CD4-positive, alpha-beta T cell treated with Interleukin-10 for 1 hour (primary cell): ENCODE measurements at places on chromosomes 4 and X.
A peak's percentile ranks its signal among the peaks of the same experiment; 100 is the strongest.

DNA sequence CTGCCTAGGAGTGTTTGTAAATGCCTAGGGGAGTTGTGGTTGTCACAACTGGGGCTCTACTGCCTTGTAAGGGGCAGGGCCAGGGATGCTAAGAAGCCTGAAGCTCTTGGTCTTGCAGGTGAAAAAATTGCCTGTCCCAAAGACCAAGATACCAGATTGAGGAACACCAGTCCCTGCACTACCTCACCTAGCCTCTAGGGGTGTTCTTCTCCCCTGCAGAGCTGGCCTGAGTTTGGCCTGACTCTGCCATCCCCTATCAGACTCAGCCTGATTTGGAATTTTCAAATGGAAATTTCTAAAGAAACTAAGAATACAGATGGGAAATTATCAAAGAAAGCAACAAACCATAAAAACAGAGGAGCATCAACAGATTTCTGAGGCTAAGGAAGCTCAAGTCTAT, 90.4 kb downstream of the ZC4H2 start:
- DNase-seq = no peak

GRCh38 chr4:173518425-173519102, 11.5 kb downstream of the HAND2 start:
- no peak for DNase-seq

DNA sequence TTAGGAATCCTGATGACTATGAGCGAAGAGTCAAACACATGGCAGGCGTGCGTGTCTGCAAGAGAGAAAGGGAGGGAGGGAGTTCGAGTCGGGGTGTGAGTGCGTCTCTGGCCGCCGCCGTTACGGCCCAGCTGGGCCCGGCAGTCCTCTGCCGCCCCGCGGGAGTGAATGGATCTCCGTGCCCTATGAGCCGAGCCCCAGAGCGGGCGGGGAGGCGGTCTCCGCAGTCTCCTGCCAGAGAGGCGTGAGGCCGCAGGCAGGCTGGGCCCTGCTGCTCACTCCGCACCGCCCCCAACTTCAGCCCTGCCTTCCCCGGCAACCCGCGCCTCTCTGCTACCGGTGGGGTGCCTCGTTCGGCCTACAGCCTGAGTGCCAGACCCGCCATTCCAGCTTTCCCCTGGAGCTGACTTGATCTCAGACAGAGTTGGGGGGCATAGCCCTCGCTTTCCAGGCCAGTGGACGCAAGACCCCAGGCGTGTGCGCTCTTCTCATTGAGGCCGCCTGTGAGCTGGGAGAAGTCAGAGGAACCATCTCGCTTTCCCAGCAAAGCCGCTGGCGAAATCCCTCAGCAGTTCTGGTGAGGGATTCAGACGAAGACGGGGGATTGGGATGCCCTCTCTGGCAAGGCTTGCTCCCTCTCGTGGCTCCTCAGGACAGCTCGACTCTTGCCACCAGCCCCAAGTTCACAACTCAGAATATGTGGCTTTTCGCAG, 1.4 kb downstream of the SLC16A2 start:
- no peak for DNase-seq

GRCh38 chr4:7191546-7192251, 639 bp upstream of the SORCS2 start:
- DNase-seq = no peak

DNA sequence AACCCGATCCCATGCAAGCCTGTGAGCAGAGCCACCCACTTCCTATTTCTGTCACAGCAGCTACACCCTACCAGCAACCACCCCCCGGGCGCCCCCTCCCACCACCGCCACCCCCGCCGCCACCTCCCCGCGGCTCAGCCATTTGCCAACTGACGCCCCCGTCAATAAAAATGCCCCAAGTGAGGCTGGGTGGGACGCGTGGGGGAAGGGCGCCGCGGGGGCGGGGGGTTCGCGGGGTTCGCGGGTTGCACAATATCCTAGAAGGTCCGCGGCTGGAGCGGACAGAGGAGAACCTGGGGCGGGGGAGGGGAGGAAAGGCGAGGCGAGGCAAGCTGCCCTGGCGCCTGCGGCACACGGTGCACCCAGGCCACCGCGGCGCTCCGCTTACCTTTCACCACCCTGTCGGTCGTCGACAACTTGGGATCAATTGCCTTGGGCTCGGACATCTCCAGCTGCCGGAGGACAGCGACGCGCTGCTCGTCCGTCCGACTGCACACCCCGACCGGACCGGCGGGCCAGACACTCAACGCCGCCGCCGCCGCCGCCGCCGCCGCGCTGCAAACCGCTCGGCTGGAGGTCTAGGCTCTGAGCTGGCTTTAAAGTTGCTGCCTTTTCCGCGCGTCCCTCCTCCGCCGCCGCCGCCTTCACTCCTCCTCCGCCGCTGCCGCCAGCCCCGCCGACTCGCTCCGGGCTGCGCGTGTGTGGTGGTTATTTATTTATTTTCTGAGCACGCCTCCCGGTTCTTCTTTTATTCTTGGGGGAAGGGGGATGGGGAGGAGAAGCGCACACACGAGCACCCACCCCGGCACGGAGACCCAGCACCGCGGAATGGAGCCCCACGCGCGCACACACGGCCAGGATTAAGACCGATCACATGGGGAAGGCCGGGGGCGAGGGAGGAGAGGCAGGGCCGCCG, 717 bp downstream of the PPP3CA start:
- DNase-seq = peak; percentile 63

DNA sequence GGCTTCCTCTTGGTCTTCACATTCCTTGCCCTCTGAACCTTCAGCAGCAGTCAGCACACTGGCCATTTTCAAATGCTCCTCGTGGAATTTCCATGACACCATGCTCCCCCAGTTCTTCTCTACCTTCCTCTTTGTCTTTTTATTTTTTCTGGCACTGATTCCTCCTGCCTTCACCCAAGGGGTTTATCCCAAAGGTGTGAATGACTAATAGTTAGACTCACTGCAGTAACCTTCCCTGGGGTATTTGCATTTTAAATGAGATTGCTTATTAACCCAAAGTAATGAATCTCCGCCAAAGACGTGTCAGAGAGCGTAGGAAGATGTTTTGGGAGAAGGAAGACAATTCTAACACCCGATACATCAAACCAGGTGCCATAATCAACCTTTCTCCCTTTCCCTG, 36.2 kb downstream of the CD40LG start:
- no peak for DNase-seq

GRCh38 chr4:14659286-14659685, 343.0 kb upstream of the CPEB2 start:
- no peak for DNase-seq

GRCh38 chrX:11702420-11702819, 36.7 kb upstream of the ARHGAP6 start:
- no peak for DNase-seq

DNA sequence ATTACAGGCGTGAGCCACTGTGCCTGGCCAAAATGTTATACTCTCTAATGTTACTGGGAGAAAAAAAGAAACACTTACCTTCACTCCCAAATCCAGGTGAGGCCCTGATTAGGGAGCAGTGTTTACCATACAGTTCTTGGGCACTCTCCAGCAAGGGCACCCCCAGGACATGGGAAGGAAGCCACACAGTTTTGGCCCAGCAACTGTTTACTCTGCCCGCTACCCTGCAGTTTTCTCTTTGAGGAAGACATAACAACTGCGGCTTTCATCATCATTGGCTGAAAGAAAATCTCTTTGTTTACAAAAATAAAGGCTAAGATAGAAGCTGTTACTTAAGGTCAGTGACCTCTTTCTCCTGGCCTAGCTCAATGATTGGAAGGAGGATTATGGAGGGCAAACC, 145.5 kb upstream of the DUSP21 start:
- no peak for DNase-seq

DNA sequence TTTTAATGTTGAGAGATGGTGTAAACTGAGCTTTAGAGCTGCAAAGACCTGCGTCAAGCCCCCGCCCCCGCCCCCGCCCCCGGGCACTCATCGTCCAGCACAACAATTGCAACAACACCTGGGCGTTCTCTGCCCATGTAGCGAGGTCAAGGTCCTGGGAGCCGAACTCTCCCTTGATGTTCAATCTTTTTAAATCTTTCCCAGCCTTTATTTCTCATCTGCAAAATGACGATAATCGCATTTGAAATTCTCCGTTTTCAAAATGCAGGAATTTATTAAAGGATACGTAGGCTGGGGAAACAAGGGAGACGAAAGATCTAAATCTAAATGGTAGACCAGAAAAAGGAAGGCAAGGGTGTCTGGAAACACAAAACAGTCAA, 648 bp upstream of the MSMO1 start:
- no peak for DNase-seq

DNA sequence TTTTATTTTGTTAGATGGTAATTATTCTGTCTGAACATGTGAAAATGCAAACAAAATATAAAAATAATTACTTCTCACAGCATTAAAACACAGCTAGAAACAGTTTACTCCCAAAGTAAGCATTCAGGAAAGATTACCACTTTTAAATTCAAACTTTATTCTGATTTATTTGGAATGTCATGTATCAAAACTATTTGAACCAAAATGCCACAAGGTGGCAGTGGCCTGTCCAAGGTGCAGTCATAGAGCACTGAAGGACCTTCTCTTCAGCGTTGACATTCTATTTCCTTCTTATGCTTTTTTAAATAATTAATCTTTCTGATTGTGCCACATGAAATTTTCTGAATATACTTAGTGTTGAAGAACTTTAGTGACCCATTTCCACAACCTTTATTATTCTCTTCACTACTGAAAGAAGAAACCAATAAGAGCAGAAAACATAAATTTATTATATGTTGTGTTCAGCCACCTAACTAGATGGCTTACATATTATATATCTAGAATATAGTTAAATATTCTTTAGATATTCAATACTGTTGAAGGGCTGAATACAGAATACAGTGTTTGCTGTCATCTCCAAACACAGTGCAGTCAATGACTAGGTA, 283.6 kb downstream of the CFAP299 start:
- DNase-seq = no peak
